ENCODE measurements at places on chromosomes 3 and 15.

DNA sequence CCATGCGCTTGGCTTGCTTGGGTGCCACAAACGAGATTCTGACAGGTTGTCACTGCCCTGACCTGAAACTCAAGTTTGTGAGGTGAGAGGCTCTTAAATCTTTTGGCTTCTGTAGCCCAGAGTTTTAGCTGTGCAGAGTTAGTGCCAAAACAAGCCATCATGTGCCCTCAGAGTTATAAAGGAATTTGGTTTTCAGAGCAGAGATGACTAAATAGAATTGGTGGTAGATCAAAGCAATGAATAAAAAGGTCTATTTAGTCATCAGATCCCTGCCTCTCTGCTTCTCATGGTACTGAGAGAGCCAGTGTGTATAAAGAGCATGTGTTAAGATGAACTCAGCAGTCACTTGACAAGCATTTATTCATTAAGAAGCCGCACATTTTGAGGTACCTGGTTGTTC, 207.5 kb upstream of the DPH6 start:
- DNase-seq: no peak

- DNase-seq: no peak
Observed at GRCh38 chr3:117671722-117672318, 962.2 kb downstream of the TUSC7 start.

DNA sequence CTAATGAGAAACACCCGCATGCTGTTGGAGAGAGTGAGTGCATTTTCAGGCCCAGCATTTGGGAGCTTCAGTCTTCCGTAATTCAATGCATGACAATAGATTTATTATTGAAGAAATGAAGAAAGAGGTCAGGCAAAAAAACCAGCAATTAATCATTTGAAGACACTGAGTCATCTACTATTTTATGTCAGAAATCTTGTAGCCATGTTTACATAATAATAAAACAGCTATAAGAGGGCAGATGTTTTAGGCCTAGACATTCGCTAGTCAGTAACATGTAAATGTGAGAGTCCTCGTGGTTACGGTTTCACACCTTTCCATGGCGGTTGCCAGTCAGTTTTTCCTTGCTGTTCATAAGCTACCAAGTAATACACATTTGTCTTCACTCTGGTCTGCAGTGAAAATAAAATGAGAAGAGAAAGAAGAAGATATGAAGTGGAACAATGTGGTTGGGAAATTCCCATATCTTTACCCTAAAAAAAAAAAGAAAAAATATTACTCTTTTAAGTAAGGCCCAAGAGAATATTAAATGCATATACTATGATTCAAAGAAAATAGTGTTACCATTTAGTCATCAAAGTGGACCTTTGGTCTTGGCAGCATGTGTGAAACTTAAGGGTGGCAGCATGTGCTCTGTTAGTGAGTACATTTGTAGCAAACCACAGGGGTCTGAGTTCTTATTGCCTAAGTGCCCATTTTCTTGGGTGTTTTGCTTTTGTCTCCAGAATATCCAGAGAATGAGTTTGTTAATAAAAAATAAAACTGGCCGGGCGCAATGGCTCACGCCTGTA, 140.5 kb upstream of the TBL1XR1 start:
- peak; percentile 75 for DNase-seq

- no peak for DNase-seq
Observed at GRCh38 chr3:167554898-167555297, 81.1 kb upstream of the SERPINI2 start.

DNA sequence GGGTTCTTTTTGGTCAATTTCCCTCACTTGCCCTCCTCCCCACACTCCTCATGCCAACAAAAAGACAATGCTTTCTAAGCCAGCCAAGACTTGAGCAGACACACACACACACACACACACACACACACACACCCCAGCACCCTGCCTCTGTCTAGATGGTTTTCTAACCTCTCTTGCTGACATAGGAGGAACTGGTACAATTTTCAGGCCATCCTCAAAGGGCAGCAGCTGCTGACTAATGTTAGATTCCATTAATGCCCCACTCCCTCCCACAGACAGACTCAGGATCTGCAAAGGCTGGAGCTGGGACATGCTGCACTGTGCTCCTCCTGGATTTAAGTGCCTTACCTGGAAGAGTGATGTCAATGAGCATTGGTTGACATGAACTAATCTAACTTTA, 438.4 kb downstream of the OCA2 start:
- DNase-seq: no peak

DNA sequence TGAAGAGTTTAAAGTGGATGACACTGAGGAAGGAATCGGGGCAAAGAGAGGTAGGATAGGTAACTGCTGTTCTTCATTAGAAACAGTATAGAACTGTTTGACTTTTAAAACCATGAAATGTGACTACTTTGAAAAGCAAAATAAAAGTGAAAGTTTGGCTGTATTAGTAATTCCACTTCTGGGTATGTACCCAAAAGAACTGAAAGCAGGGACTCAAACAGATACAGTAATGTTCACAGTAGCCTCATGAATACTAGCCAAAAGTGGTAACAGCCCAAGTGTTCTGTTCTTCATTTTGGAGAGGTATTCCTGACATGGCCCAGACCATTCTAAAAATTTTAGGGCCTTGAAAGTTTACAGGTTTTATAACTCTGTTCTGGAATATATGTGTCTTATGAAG, 1055.4 kb downstream of the TBL1XR1 start:
- DNase-seq: no peak

DNA sequence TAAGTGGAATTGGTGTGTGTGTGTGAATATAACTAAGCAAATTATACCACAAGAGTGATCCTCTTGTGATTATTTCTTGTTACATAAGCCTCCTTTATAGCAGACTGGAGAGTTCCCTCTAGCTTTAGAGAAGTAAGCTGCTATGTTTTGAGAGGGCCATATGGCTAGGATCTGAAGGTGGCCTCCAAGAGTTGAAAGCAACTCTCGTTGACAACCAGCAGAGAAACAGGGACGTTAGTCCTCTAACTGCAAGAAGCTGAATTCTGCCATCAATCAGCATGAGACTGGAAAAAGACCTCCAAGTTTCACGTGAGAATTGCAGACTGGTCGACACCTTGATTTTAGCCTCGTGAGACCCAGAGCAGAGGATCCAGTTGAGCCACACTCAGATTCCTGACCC, 278.5 kb upstream of the ZNF717 start:
- no peak for DNase-seq

- DNase-seq: peak; percentile 64
Observed at GRCh38 chr15:38696109-38696727, 131.6 kb upstream of the RASGRP1 start.

- no peak for DNase-seq
Observed at GRCh38 chr3:193130576-193130975, 110.4 kb upstream of the PLAAT1 start.

GRCh38 chr3:64595253-64595694, 92.5 kb downstream of the ADAMTS9 start:
- no peak for DNase-seq

DNA sequence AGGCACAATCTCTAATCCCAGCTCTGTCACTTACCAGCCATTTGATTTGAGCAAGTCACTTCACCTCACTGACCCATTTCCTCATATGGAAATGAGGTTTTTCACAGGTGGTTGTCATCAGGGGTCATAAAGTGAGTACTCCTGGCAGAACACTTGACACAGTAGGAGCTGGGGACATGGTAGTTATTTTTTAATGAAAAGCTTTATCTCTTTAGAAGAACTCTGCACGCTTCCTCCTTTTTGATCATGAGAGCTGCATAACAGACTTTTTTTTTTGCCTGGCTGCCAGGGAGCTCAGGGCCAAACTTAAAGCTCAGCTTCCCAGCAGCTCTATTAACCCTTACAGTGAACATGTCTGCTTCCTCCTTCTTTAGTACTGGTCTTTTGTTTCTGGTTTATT, 8.4 kb downstream of the VWA5B2 start:
- no peak for DNase-seq

GRCh38 chr3:60948488-60948887, 302.8 kb downstream of the FHIT start:
- no peak for DNase-seq

DNA sequence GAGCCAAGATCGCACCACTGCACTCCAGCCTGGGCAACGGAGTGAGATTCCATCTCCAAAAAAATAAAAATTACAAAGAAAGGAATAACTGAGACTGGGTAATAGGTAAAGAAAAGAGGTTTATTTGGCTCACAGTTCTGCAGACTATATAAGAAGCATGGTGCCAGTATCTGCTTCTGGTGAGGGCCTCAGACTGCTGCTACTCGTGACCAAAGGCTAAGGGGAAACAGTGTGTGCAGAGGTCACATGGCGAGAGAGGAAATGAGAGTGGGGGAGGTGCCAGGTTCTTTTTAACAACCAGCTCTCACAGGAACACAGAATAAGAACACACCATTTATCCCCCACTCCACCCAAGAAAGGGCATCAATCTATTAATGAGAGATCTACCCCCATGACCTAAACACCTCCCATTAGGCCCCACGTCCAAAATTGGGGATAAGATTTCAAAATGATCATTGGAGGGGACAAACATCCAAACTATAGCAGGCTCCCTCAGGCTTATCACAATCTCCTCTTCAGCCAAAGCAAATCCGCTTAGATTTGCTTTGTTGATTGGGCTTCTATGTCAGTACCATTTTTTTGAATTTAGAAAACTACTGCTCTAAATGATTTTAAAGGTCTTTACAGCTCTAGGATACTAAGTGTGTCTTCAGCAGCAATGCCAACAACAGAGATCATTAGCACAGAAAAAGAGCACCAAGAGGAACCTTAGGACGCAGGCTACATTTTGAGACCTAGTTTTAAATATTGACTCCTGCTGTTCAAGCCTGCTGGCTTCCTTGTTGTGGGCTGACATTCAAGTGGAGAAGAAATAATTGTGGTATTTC, 84.2 kb upstream of the TBL1XR1 start:
- DNase-seq: no peak

DNA sequence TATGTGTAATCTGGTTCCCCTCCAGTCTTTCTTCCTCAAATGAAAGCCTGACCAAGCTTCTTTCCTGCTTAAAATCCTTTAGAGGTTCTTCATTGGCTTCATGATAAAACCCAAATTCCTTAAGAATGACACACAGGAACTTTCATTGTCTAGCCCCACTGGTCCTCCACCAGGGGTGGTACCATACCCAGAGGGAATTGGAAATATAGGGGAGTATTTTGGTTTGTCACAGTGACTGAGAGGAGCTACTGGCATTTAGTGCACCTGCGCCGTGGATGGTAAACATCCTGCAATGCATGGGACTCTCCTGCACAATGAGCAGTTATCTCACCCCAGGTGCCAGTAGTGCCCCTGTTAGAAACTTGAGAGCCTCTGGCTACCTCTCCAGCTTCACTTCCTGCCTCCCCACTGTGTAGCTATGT, 10.8 kb downstream of the ZWILCH start:
- DNase-seq: no peak

GRCh38 chr15:93974804-93975481, 256.4 kb upstream of the MCTP2 start:
- DNase-seq: no peak

- DNase-seq: no peak
Observed at GRCh38 chr15:50164458-50164857, 17.5 kb upstream of the SLC27A2 start.

GRCh38 chr3:14831916-14832450, 13.2 kb downstream of the FGD5 start:
- no peak for DNase-seq

DNA sequence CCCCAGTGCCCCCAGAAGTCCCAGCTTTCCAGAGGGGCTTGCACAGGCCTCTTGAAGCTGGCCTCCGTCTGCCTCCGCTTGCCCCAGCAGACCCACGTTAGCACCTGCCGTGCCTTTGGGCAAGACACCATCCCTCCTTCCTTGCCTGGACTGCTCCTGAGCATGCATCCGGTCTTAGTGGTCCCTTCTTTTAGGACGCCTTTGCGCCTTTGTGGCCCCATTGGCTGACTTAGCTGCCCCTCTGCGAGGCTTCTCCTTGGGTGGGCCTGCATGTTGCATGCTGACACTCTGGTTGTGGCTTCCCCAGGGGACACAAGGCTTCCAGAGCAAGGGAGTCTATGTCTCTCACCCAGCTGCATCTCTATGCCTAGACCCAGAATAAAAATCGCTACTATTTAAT, 56.6 kb downstream of the RHCG start:
- DNase-seq: no peak

GRCh38 chr3:186286114-186286513, 75.9 kb downstream of the DGKG start:
- DNase-seq: no peak

DNA sequence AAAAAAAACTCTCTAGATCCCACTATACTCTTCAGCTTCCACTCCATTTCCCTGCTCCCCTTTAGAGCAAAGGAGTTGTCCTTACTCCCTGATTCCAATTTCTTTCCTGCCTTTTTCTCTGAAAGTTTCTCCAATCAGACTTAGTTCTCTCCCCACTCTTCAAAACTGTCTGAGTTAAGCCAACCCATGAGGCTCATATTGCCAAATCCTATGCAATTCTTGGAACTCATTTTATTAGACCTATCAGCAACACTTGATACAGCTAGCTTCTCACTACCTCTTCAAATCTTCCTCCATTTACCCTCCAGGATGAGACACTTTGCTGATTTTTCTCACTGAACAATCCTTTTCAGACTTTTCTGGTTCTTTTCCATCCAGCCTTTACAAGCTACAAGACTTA, 233.1 kb downstream of the THRB start:
- no peak for DNase-seq

- no peak for DNase-seq
Observed at GRCh38 chr3:70433091-70433490, 120.7 kb upstream of the MDFIC2 start.

DNA sequence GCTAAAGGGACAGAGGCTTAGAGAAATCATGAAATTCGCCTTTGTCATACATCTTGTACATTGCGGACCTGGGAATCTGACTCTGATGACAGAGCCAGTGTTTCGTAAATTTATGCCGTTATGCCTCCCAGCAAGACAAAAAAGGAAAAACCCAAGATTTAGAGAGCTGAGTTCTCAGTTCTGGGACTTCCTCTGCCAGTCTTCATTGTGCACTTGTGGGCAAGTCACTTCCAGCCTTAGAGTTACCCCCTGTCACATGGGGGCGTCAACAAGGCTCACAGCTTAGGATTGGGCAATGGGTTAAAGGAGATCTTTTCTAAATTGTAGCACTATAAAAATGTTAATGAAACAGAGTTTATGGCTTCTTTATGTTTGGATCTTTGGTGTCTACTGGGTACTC, 41.9 kb upstream of the MITF start:
- DNase-seq: no peak

DNA sequence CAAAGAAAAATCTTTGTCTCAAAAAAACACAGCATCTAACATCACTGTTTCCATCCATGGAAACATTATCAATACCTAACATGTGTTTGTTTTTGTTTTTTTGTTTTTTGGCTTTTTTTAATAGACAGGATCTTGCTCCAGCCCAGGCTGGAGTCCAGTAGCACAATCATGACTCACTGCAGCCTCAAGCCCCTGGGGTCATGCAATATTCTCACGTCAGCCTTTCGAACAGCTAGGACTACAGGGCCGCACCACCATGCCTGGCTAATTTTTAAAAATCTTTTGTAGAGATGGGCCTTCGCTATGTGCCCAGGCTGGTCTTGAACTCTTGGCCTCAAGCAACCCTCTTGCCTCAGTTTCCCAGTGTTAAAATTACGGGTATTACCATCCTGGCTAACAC, 52.8 kb downstream of the RAF1 start:
- no peak for DNase-seq
